Aorta (tissue), 5 donors: ENCODE measurements at places on chromosomes 13 and 19. TPM values are rescaled to one million over a fixed set of nuclear protein-coding genes. Genes with fewer than 3 reads are reported as not detected.

CLEC17A gene
- 0.18 TPM for total RNA-seq

SELENOV gene
- not detected for total RNA-seq

KATNAL1 gene
- 43.8 TPM for total RNA-seq

DNA sequence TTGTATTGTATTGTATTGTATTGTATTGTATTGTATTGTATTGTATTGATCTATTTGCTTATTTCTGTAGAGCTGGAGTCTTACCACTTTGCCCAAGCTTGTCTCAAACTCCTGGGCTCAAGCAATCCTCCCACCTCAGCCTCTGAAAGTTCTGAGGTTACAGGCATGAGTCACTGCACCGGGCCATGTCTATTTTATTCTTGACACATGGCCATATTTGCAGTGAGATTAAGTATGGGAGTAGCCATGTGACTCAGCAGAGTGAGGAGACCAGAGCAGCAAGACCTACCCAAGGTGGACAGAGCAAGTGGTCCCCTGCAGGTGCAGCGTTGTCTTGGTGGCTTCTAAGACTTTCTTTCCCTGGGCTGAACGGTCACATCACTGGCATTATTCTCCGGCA, 49.1 kb upstream of the UBAC2 start:
- no peak for DNase-seq

GRCh38 chr19:29978080-29978479, 36.0 kb downstream of the URI1 start:
- DNase-seq = no peak

DNA sequence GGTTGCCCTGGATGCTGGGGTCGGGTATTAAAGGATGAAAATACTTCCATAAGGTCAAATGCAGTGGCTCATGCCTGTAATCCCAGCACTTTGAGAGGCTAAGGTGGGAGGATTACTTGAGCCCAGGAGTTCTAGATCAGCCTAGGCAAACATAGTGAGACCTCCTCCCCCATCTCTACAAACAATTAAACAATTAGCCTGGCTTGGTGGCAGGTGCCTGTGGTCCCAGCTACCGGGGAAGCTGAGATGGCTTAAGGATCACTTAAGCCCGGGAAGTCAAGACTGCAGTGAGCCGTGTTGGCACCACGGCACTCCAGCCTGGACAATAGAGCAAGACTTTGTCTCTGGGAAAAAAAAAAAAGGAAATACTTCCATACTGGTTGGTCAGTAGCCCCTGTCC, 1.5 kb downstream of the KLK11 start:
- DNase-seq = peak; percentile 19
